Cardiac fibroblast (primary cell): ENCODE measurements at places on chromosomes 6 and 20.

DNA sequence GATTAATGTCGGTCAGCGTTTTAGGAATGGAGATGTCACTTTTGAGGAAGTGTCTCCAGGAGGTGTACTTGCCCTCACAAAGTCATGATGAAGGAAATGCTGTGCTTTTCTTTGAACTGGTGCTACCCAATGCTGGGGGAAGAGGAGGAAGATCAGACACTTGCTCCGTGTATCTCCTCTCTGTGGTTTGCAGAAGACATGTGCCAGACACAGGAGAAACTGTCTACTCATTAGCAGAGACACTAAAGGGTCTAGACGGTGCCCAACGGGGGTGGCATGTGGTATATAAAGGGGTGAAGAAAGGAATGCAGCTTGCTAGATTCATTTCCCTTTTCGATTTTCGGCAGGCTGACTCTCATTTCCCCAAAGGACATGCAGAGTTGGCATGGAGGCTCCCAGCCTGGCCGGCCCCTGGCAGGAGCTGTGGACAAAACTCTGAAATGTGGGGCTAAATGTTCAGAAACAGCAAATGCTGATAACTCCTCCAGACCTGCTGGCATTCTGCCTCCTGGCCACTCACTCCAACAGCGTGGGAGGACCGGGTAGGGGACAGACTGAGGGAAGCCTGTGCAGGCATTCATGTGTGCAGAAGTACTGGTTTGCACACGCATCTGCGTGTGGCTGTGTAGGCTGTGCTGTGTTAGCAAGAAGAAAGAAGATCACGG is 59.6 kb upstream of the QKI start:
- peak; percentile 63 for DNase-seq

GRCh38 chr20:40476461-40476860 is 212.6 kb downstream of the MAFB start:
- no peak for DNase-seq

- no peak for DNase-seq
These were observed 133.4 kb upstream of the CDH4 start for GRCh38 chr20:61118429-61119224.

GRCh38 chr6:140592877-140593276 is 1218.4 kb upstream of the CITED2 start:
- DNase-seq, result no peak

- DNase-seq, result no peak
These were observed 100.0 kb downstream of the MBOAT1 start for GRCh38 chr6:20112241-20112640.
